ENCODE measurements at places on chromosomes 3 and 15.

DNA sequence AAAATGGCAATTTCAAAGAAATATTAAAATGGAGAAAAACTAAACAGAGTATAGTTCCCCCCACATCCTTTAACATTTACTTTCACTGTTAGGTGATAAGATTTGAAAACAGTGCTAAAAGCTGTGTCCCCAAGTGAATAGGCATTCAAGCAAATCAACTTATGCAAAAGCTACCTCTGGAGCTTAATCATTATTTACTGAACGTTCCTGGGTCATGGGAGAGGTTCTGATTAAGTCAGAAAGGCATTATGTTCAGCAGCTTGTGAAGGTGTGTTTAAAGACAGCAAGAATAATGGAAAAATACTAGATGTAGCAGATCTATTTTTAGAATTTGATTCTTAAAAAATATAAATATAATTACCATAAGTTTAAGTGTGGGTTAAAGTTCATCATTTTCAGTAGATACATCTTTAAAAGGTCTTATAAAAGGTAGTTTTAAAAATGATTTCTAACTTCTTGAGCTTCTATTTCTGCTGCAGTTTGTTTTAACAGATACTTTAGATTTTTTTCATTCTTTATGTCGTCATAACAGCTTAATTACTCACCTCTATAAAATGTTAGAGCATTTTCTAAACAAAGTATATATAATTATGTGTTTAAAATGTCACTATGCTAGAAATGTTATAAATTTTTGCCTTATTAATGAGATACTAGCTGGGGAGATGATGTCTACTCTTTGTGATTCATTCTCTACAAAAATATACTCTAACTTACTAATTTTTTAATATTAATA is 127.9 kb downstream of the MITF start:
- no peak for DNase-seq

- DNase-seq: no peak
Observed at GRCh38 chr15:81560405-81560804, 186.4 kb upstream of the TMC3 start.

- peak; percentile 77 for DNase-seq
Observed at GRCh38 chr15:59221511-59222505, 15.2 kb downstream of the LDHAL6B start.

- DNase-seq: peak; percentile 23
Observed at GRCh38 chr3:185552358-185552877, at the start of gene LIPH. Gene LIPH (minus strand): TSS chr3:185552588. CDS start chr3:185552471, 117 bp downstream.

- DNase-seq: no peak
Observed at GRCh38 chr15:79310612-79310984, 314 bp upstream of the TMED3 start.

DNA sequence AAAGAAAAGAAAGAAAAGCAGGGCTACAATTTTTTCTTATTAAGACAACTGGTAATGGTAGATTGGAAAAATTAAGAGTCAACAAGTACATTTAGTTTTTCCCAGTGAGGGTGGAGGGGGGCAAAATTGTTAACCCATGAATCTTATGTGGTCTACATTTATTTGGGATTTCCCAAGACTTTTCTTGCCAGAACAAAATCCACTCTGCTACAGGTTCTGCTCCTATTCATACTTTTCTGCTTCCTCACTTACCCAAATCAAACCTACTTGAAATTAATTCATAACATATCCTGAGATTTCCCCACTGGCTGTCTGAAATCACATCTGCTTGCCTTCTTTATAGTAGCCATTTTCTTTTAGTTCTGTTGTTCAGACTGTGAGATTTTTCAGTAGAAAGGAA is 41.1 kb downstream of the VGLL3 start:
- no peak for DNase-seq

- DNase-seq: no peak
Observed at GRCh38 chr15:100596792-100597191, 5.2 kb downstream of the LINS1 start.

GRCh38 chr15:97078591-97078990 is 748.1 kb downstream of the NR2F2 start:
- no peak for DNase-seq

DNA sequence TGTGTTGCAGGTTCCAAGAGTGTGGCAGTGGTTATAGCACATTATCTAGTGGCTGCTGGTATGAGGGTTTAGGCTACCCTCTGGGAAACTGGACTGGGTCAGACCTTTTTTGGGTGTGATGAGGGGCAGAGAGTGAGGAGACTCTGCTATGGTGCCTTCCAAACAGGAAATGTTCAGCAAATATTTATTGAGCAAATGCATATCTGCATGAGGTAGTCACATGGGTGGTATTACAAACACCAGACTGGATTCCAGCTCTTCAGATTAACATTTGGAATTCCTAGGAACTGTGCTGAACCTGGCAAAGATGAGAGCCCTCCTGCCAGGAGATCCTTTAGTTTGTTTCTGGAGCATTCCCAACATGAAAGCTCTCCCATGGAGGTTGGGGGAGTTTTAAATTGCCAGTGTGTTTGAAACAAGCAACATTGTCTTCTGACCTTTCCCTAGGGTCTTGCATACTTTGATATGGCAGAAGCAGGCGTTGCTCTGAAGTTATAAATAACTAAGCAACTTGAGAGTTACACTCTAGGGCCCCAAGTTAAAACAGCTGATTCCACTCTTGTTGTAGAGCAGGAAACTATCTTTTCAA is 341.2 kb upstream of the C2CD4B start:
- DNase-seq: peak; percentile 70

- DNase-seq: no peak
Observed at GRCh38 chr3:150747886-150748683, 14.9 kb downstream of the SIAH2 start.

DNA sequence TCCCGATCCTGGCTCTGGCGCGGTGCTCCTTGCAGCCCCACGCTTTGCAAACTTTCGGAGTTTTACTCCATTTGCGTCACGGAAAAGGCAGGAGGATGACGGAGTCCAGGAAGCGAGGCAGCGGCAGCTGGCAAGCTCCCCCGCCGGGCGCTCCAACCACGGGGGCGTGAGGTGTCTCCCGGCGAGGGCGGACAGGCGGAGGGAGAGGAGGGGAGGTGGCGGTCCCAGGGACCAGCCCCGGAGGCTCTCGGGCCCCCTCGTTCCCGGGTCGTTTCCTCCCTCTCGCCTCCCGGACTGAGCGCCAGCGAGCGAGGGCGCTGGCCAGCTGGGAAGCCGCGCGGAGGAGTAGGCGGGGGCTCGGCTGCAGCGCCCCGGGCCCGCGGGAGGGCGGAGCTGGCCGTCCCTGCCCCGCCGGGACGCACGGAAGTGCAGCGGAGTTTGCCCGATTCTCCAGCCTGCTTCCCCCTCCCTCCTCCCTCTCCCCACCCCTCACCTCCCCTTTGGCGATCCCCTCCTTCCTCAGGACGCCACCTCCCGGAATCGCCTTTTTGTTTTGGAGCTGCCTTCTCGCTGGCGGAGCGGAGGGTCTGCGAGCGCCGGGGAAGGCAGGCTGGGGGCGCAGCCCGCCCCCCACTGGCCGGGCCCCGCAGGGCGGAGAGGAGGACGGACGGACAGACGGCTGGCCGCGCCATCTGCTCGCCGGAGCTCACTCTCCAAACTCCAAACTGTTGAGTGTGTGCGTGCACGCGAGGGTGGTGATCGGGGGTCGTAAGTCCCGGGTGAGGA is at the start of gene SNX33:
TSS of gene SNX33 (plus strand) at position 543 of the 786 bp plus-strand sequence. CDS start 1,191 bp downstream, outside the sequence.
- DNase-seq: peak; percentile 87

GRCh38 chr15:54719325-54719724 is 477.4 kb downstream of the RSL24D1 start:
- no peak for DNase-seq

DNA sequence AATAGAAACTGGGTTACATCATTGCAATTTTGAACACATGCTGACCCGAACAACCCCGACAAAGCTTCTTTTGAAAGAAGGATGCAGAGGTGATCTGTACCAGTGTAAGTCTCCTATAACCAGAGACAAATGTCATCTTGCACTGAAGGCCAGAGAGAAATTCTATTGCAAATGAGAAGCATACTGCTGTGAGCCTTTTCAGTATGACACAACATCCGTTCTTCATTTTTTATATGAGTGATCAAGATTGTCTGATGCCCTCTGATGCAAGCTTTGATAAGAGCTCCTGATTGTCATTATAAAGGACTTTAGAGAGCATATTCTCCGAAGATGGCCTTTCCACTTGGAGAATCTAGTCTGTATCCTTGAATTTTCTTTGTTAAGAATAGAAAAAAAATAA is 36.9 kb downstream of the PCOLCE2 start:
- no peak for DNase-seq

GRCh38 chr3:117512975-117513374 is 803.4 kb downstream of the TUSC7 start:
- DNase-seq: peak; percentile 9

- no peak for DNase-seq
Observed at GRCh38 chr3:112654979-112655378, 14.0 kb upstream of the CCDC80 start.

- DNase-seq: no peak
Observed at GRCh38 chr15:84023636-84024035, 211.9 kb upstream of the GOLGA6L4 start.

DNA sequence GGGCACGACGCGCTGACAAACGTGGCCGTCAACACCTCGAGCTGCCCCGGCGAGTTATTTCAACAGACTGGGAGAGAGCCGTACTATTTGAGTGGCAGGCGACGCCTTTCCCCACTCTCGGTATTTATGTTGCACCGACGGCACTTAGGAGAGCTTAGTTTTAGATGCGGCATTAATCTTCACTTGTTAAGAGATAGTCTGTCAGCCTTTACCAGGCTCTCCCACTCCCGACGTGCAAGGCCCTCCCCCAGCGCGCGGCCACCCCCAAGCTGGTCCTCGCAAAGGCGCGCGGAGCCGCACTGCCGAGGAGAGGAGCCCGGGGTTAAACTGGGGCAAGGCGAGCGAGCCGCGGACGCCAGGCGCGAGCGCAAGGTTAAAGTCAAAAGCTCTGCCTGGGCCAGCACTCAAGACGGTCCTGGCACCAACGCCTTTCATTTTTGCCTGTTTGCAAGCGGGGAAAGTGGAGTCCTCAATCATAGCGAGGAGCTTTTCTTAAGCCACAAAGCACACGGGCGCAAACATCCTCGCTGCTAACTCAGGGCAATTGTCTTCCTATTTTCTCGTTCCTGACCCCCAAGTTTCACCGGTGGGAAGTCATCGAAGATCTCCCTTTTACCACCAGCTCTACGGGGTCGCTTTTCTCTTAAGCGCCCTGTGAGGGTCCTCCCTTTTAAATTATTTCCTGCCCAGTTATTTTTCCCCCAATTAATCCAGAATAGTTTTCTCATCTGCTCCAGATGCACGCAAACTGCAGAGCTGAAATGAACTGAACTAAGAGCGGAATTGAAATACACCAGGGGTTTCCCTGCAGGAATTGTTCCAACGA is 86.6 kb downstream of the NR2F2 start:
- peak; percentile 36 for DNase-seq

GRCh38 chr3:129184396-129184657 is 631 bp upstream of the CNBP start:
- DNase-seq: peak; percentile 37

DNA sequence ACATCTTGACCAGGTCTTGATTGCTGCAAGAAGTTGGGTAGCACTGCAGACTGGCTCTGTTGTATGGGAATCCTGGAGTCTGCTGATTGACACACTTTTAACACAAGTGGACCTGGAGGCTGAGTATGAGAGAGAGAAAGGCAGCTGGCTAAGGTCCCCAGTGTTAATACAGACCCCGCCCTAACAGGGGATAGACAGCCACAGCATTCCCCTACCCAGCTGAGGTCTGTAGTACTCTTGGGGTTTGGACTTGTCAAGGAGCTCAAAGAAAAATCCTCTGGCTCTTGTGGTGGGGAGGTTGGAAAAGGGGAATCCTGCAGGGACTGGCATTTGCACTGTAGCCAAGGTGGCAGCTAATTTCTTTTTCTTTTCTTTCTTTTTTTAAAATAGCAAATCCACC is 192.7 kb downstream of the ZNF621 start:
- DNase-seq: no peak

DNA sequence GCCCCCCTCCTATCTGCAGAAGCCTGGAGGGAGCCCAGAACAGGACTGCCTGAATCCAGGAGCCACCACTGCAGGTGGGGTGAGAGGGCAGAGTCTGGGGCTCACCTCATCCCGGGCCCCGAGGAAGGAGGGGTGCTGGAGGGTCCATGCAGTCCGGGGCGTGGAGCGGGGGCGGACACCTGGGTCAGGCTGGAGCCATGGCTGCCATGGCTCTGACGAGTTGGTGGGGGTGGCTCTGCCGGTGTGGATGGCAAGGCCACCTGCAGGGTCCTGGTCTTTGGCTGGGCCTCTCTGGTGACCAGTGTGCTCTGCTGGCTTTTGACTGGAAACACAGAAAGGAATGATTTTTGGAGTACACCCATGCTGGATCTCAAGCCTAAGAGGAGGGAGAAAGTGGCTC is 47.4 kb downstream of the DZIP1L start:
- no peak for DNase-seq

DNA sequence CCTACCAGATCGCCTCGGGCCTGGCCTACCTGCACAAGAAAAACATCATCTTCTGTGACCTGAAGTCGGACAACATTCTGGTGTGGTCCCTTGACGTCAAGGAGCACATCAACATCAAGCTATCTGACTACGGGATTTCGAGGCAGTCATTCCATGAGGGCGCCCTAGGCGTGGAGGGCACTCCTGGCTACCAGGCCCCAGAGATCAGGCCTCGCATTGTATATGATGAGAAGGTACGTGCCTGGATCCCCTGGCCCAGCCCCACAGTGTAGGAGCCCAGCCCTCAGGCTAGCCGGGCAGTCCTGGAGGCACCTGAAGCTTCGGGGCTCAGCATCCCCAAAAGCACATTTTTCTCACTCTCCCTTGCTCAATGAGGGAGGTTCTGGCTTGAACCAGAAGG is 135.8 kb downstream of the LRRK1 start:
- DNase-seq: no peak

DNA sequence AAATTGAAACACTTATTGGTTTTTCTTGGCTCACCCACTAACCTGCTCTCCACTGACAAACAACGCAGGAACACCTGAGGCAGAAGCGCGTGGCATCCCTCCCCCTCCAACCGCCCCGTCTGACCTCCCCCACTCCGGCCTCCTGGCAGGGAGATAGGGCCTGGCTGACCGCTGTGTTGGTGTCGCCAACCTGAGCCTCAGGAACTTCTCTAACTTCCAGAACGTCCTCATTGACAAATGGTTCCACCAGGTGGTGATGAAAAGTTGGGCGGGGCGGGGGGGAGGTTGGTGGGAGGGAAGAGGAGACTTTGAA is 22.8 kb downstream of the IL17RD start:
- DNase-seq: no peak

DNA sequence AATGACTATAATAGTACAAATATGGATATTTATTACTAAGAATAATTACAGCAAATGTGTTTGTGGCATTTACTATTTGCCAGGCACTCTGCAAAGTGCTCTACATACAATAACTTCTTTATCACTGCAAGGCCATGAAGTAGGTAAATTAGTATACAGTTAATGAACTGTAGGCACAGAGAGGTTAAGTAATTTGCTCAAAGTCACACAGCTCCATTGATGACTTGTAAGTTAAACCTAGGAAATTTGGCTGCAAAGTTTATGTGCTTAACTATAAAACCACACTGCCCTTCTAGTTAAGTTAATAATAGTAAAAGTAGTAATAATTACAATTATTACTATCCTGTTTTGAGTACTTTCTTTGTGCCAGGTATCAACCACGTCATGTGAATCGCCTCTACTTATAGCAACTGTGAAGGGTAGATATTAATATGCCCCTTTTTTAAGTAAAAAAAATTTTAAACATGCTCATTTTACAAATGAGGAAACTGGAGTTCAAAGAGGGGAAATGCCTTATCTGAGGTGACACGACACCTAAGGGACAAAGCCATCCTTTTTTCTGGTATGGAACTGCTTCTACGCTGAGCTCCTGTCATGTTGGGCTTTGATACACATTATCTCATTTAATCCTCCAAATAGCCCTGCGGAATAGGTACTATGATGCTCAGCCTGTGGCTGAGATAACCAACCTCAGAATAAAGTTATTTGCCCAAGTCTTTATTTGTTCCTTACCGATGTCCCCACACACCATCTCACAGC is 8.5 kb downstream of the BHLHE40 start:
- DNase-seq: no peak

GRCh38 chr3:134796281-134797056 is 1.4 kb downstream of the EPHB1 start:
- DNase-seq: peak; percentile 40

All from AG20443 (cell line).